Progenitor cell of endocrine pancreas (in vitro differentiated cells): ENCODE measurements at places on chromosomes 6 and 20.

GRCh38 chr6:20604159-20604558 is 69.9 kb downstream of the CDKAL1 start:
- no peak for DNase-seq

DNA sequence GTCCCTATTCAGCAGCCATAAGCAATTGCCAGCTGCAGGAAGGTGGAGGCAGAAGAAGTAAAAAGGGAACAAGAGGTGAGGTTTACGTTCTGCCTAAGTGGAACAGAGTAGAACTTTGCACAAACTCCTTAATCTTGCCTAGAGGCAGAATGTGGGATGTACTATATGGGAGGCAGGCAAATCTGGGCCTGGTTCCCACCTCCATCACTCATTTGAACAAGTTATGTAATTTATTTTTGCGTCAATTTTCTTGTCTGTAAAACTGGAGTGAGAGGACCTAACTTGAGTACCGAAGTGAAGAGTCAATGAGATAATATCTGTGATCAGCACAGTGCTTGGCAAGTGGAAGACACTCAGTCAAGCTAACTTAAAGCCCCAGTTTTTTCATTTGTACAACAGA is 2.0 kb upstream of the TPBG start:
- no peak for DNase-seq

GRCh38 chr6:8819446-8819845 is 384.1 kb upstream of the SLC35B3 start:
- no peak for DNase-seq

DNA sequence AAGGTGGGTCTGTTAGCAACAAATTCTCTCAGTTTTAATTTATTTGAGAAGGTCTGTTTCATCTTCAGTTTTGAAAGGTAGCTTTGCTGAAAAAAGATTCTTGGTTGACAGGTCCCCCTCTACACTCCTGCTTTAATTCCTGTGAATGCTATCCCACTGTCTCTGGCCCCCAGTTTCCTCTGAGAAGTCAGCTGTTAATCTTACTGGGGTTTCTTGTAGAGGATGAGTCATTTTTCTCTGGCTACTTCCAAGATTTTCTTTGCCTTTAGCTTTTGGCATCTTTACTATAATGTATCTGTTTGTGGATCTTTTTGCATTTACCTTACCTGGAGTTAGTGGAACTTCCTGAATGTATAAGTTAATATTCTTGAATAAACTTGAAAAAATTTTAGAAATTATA is 122.7 kb downstream of the MMS22L start:
- DNase-seq: no peak

GRCh38 chr6:39357998-39358686 is 35.6 kb upstream of the KCNK16 start:
- DNase-seq: no peak

- DNase-seq: no peak
These were observed 10.9 kb upstream of the VSTM2L start for GRCh38 chr20:37892001-37892400.

- peak; percentile 22 for DNase-seq
These were observed 695 bp upstream of the TGIF2 start for GRCh38 chr20:36572701-36573102.

DNA sequence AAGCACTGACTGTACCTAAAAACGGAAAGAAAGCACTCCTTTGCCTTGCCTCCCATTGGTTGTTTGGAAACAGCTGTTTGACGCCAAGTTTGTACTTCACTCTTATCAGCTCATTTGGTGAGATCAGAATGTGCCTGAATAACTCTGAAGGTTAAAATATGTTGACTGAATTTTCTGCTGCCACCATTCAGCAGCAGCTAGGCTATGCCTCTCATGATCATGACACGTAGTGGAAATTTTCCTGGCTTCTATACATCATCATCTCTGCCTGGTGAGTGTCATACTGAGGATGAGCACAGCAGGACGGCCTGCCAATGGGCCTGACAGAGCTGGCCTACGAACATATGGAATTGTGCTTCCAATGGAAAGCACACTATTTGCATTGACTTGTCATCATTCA is 704.9 kb upstream of the CITED2 start:
- no peak for DNase-seq

DNA sequence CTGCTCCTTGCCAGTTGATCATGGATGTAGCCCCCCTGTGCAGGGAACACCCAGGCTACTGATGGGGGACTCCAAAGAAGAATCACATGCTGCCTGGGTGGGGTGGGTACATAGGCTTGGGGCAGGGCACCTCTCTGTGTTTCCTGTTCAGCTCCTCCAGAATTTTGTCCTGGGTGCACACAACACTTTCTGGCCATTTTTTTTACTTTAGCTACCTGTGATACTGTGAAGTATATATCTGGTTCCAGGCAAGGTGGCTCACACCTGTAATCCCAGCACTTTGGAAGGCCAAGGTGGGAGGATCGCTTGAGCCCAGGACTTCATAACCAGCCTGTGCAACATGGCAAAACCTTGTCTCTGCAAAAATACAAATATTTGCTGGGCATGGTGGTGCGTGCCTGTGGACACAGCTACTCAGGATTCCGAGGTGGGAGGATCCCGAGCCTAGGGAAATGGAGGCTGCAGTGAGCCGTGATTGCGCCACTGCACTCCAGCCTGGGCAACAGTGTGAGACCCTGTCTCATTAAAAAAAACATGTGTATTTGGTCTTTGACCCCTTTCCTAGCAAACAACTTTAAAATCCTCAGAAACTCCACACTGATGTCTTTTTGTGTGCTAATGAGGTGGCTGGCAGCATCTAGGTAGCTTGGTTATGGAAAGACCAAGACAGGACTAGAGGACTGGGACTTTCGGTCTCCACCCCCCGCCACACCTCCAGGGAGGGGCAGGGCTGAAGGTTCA is 14.1 kb downstream of the SLC4A11 start:
- DNase-seq: no peak

GRCh38 chr20:55586610-55587009 is 418.7 kb downstream of the CBLN4 start:
- DNase-seq: no peak

- no peak for DNase-seq
These were observed 3.4 kb downstream of the TFAP2B start for GRCh38 chr6:50822078-50822476.

GRCh38 chr20:20711413-20711812 is 1.0 kb downstream of the RALGAPA2 start:
- DNase-seq: no peak

- peak; percentile 51 for DNase-seq
These were observed at the start of gene QKI for GRCh38 chr6:163414117-163414945. Gene QKI (plus strand): TSS chr6:163414718. CDS start chr6:163415194, 476 bp downstream.

GRCh38 chr6:131923356-131923755 is 27.8 kb downstream of the CCN2 start:
- DNase-seq: peak; percentile 54

DNA sequence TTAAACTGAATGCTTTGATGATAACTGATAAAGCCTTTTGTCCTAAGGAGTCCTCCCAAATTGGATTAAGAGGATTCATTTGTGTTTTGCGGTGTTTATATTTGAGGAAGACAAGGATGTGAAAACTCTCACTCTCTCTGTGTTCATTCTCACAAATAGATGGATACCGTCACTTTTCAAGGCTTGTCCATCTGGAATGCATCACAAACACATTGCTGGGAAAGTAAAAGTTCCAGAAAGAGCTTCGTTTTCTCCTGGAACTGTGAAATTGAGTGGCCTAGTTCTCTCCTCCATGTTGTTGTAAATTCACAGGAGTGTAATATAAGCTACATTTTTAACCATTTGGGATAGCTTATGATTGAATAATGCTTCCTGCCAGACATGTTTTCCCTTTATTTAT is 581.6 kb upstream of the FLRT3 start:
- DNase-seq: no peak

GRCh38 chr20:18174906-18175683 is 37.4 kb downstream of the KAT14 start:
- no peak for DNase-seq

GRCh38 chr6:110658631-110659211 is 156.5 kb downstream of the CDK19 start:
- DNase-seq: no peak

- DNase-seq: no peak
These were observed 20.7 kb downstream of the CGA start for GRCh38 chr6:87074101-87074621.

- DNase-seq: no peak
These were observed 45.4 kb downstream of the CDS2 start for GRCh38 chr20:5172167-5172601.

GRCh38 chr6:111556004-111556403 is 49.7 kb downstream of the TRAF3IP2 start:
- no peak for DNase-seq

DNA sequence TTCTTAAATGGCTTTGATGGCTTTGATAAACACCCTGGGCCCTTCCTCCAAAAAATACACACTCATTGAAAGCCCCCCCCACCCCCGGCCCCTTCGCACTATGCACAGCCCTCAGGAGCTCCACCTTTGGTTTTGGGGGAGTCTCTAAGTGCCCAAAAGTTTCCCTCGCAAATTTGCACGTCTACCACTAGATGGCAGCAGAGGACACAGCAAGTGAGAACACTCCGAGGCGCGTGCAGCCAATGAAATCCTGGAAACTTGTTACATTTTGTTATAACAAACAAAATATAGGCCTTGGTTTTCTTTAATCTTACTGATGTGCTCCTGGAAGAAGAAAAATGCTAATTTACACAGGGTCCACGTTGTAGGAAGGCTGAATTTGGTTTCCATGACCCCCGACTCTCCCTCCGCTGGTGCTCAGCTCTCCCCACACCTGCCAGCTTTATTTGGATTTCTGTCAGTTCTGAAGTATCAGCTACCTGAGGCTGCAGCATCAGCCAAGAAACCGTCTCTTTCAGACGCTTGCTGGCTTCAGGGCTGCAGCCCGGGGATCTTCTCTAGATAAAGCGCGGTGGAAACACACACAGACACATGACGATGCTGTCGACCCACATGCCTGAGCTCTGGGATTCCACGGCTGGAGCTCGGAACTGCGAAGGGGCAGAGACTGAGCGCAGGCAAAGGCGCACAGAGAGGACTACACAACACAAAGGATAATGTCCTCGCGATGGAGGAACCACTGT is 148.3 kb upstream of the RPS6KA2 start:
- DNase-seq: peak; percentile 39

DNA sequence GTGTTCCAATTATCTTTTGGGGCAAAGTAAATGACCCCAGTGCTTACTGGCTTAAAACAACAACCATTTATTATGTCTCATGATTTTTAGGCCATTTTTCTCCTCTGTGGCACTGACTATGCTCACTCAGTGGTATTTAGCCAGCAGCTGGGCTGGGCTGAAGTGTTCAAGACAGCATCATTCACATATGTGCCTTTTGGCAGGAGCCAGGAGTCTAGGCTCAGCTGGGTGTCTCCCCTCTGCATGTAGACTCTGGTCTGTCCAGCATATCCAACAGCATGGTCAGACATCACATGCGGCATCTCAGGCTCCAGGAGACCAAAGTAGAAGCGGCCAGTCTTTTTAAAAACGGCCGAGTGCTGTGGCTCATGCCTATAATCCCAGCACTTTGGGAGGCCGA is 120.3 kb upstream of the TOP1 start:
- DNase-seq: no peak

DNA sequence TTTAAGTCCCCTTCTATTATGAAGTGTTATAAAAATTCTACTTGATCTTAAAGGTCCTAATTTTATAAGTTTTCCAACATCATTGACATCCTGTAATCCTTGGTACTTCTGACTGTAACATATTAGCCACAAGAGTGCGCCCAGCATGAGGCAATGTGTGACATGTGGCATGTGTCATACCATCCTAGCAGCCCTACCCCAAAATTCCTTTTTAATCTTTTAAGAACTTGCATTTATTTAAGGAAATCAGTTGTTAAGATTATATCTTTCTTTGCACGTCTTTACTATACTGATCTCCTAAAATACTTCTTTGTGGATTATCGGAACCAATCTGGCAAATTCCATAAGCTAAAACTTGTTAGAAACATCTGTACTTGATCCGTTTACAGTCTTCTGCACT is 167.1 kb upstream of the SLC24A3 start:
- no peak for DNase-seq

DNA sequence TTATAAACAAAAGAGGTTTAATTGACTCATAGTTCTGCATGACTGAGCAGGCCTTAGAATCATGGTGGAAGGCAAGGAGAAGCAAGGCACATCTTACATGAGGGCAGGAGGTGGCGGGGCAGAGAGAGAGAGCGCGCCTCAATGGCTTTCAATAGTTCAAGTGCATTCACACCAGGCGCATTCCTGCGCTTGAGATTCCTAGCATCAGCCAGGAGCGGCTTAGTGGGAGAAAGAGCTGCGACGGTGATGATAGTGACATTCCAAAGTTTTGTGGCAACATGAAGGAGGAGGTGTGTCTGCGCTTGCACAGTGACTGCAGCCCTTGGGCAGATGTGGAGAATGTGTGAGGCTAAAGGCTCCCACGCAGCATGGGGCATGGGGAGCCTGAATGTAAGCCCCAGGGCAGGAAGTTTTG is 25.0 kb upstream of the EMILIN3 start:
- no peak for DNase-seq

- DNase-seq: no peak
These were observed 229.2 kb downstream of the HACE1 start for GRCh38 chr6:104630522-104630921.

- no peak for DNase-seq
These were observed at the start of gene IRF4 for GRCh38 chr6:391559-392440. Gene IRF4 (plus strand): TSS chr6:391752. CDS start chr6:393153, 1,401 bp downstream.

- DNase-seq: no peak
These were observed 56.6 kb upstream of the NKX2-2 start for GRCh38 chr20:21570285-21570992.

GRCh38 chr6:10315034-10315433 is 99.8 kb downstream of the TFAP2A start:
- no peak for DNase-seq

GRCh38 chr20:59143326-59143725 is 20.3 kb upstream of the ZNF831 start:
- DNase-seq: no peak

DNA sequence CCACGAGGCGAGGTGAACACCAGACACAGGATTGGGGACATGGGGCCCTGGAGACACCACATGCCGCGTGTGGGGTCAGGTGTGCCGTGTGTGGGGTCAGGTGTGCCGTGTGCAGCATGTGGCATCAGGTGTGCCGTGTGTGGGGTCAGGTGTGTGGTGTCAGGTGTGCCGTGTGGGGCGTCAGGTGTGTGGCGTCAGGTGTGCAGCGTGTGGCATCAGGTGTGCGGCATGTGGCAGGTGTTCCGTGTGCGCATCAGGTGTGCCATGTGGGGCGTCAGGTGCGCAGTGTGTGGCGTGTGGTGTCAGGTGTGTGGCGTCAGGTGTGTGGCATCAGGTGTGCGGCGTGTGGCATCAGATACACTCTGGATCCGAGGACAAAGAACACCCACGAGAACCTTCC is 77.9 kb downstream of the WDR27 start:
- no peak for DNase-seq

GRCh38 chr20:49138431-49138830 is 49.7 kb downstream of the STAU1 start:
- no peak for DNase-seq

GRCh38 chr20:56587307-56588041 is 41.6 kb upstream of the TFAP2C start:
- DNase-seq: no peak

- no peak for DNase-seq
These were observed 180.4 kb upstream of the JARID2 start for GRCh38 chr6:15065261-15065989.
